A549 treated with RU486 at 1 μM for 4 hours (cell line): ENCODE measurements at places on chromosomes 3 and 15. TPM values are rescaled to one million over a fixed set of nuclear protein-coding genes. Genes with fewer than 3 reads are reported as not detected.

Gene MYRIP
- total RNA-seq = not detected in 5 replicates

Gene ARL6
- total RNA-seq = 2.8 to 6.3 TPM (median 5.5 TPM) in 5 replicates

Gene CIP2A
- 9.7 to 24.9 TPM (median 21.8 TPM) in 5 replicates for total RNA-seq

Gene CCDC80
- total RNA-seq = 36.9 to 74.9 TPM (median 55.3 TPM) in 5 replicates

Gene WDR53
- 8.5 to 10.4 TPM (median 8.8 TPM) in 5 replicates for total RNA-seq

Gene CCDC39
- not detected in 5 replicates for total RNA-seq

Gene PAK6
- total RNA-seq = 0.11 to 0.87 TPM (median 0.21 TPM) in 5 replicates

Gene GOLGA8N
- 0.31 to 1.4 TPM (median 1.2 TPM) in 5 replicates for total RNA-seq

Gene PAQR9
- 2.6 to 4.3 TPM (median 3.7 TPM) in 5 replicates for total RNA-seq

Gene PPP1R14D
- 0.28 to 0.38 TPM in 2 of 5 replicates, not detected in the others for total RNA-seq

Gene HRG
- not detected in 5 replicates for total RNA-seq

Gene STRA6
- 41.7 to 72.7 TPM (median 62.4 TPM) in 5 replicates for total RNA-seq

Gene SLC12A1
- total RNA-seq = not detected in 5 replicates

Gene LARP6
- 55.7 to 88.3 TPM (median 82.7 TPM) in 5 replicates for total RNA-seq

Gene ISL2
- total RNA-seq = 2.8 to 4.7 TPM (median 4.0 TPM) in 5 replicates

Gene HTR3E
- not detected in 5 replicates for total RNA-seq

Gene TRPM7
- 13.8 to 25.0 TPM (median 23.6 TPM) in 5 replicates for total RNA-seq

Gene CD80
- total RNA-seq = not detected in 5 replicates

Gene TMEM212
- not detected in 5 replicates for total RNA-seq

Gene PLA2G4D
- not detected in 5 replicates for total RNA-seq

Gene CHRM5
- not detected in 5 replicates for total RNA-seq

Gene LRRN1
- not detected in 5 replicates for total RNA-seq
